ENCODE measurements at places on chromosomes 6 and 20.

GRCh38 chr20:21174516-21175239, 48.8 kb downstream of the KIZ start:
- no peak for DNase-seq

GRCh38 chr6:13668291-13668928, 43.2 kb downstream of the RANBP9 start:
- DNase-seq, result no peak

GRCh38 chr20:6299456-6299855, 176.6 kb upstream of the FERMT1 start:
- DNase-seq, result no peak

DNA sequence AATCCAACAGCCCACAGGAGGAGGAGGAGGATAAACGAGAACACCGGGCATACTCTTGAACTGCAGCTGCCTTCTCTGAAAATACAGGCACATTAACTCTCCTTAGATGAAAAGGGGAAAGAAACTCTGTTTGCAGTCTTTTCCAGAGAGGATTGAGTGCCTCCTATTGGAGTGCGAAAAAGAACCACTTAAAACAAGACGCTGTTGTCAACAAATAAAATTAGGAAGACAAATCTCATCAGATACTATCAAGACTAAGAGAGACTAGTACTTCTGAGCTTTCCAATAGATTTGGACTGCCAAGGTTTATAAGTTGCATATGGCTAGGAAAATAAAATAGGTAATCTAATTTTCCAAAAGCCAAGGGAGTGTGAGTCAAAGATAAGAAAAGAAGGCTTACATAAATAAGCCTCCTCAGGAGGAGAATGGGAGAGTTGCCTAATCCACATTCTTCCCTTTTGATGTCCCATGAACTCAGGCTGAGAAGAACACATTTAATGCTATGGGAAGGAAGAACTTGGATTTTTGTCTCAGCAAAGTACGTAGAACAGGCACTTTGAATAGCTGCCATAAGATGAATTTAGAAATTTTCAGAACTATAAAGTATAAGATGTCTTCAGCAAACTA, 154.7 kb downstream of the ARHGAP18 start:
- DNase-seq, result no peak

DNA sequence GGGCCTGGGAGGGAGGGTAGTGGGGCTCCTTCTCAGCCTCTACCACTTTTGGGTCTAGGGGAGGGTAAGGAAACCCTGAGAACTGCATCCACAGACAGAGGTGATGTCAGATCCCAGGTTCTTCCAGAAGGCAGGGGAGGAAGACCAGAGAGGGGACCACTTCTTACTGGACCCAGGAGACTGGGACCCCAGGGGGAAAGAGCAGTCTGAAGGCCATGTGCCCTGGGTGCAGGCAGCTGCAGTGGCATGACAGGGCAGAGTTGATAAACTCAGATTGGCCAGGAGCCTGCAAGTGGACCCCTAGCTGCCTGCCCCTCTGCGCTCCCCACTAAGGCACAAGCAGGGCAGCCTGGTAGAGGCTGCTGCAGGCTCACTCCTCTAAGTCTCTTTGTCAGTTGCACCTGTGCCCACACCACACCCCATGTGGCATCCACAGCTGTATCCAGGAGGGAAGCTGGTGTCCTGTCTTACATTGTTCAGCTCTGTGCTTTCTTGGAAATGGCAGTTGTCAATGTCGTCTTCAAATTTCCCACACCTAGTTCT, 2.7 kb downstream of the CST9L start:
- no peak for DNase-seq

GRCh38 chr6:46175446-46175845, 4.7 kb upstream of the ENPP5 start:
- DNase-seq, result no peak

GRCh38 chr6:6798448-6798860, 209.9 kb downstream of the LY86 start:
- no peak for DNase-seq

DNA sequence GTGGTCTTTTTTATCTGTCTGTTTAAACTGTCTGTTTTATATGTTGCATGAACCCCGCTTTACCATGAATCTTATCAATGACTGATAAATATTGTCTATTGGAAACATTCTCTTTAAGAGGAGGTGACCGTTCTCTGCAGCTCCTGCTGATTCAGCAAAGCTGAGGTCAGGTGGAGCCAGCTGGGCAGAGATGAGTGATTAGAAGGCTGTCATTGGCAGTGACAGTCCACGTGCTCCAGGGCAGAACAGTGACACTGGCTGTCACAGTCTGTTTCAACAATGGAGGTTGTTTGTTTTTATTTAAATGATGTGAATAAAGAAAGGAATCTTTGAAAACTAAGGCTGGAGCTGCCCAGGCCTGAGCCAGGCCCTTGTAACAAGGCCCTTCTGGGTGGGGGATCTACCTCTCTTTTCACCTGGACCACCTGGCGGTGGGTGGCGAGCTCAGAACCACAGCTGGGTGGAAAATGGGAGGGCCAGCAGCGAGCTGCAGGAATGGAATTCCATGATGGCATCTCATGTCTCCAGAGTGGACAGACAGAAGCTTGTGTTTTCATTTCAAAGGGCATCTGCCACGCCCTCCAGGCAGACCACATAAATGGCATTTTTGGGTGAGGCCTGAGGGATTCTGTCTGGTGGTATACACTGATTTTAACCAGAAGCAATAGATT, 12.6 kb downstream of the SYNJ2 start:
- no peak for DNase-seq

- no peak for DNase-seq
Observed at GRCh38 chr20:63100174-63100925, 93.6 kb upstream of the BHLHE23 start.

DNA sequence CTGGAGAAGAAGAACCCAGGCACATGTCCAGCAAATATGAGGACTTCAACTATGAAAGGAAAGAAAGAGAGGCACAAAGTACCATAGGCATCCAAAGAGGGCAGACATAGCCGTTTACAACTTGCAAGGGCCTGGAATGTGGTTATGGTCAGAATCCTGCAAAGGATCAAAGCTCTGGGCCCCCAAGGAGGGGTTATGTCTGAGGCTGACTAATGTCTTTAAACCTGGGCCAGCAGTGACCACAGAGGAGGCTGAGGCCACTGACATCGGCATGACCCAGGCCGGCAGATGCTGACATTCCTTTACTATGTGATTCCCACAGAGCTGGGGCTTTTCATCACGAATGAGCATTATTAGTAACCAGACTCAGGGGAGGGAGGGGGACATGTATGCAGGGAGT, 861.1 kb downstream of the DHX35 start:
- no peak for DNase-seq
